ENCODE measurements at places on chromosomes 7 and 10.

DNA sequence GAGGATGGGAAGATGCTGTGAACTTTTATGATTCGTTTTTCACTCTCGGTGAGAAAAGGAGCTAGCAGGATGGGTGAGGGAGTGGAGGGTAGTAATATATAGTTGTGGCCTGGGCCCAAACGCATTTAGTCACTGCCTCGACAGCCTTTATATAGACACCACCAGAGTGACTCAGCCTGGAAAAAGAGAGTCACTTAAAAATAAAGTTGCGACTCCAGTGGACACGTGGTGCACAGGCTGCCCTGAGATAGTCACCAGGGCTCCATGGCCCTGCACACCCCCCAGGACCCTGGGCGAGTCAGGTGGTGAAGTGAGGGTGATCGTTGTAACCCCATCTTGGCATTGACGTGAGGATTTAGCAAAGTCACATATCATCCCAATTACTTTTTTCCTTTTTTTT is 106.7 kb downstream of the CUX1 start:
- DNase-seq = no peak

GRCh38 chr7:137930581-137930980 is 71.3 kb downstream of the CREB3L2 start:
- DNase-seq = no peak

DNA sequence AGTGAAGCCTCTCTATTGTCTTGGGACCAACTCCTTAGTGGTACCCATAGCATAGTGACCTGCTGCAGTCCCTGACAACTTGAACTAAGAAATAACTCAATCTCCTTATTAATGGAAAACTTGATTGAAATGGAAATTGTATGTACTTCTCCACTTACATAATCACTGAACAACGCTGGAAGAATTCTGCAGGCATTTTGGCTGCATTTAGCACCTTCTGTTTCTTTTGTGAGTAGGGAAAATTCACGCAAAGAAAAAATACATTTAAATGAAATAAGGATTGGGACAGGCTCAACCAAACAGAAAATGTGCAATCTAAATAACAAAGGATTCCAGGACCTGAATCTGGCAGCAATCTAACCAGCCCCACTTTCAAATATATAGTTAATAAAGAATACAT is 126.9 kb upstream of the GHITM start:
- DNase-seq = no peak

- no peak for DNase-seq
Measured at GRCh38 chr7:18401757-18402156, 93.8 kb upstream of the HDAC9 start.
